GM04503 (cell line): ENCODE measurements at places on chromosomes 13 and 19.

GRCh38 chr19:38583219-38583984 is 34.4 kb downstream of the MAP4K1 start:
- DNase-seq, result no peak

GRCh38 chr13:31950111-31950815 is 81.3 kb upstream of the FRY start:
- no peak for DNase-seq

- DNase-seq, result no peak
Measured at GRCh38 chr13:60134376-60134775, 29.4 kb downstream of the DIAPH3 start.

DNA sequence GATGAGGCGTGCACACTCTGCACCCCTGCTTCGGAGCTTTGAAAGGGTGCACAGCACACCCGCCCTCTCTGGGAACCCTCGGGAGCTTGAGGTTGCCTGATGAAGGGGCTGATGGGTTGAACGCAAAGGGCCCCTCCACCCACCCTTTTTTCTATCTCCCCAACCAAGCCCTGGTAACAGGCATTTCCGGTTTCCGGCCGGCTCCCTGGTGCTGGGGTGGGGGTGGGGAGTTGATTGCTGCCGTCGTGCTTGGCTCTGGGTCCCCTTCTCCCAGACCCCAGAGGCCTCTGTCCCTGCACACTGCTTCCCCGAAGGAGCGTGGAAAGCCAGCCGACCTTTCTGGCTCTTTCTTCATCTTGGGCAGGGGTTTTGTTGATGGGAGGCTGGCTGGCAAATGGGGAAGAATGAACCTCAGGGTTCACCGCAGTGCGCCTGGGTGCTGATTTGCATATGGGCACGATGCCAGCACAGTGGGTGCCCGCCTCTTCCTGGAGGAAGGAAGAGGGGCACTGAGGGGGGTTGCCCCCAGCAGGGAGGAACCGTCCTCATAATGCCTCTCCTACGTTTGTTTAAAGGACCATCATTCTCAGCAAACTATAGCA is 29.1 kb downstream of the VAV1 start:
- no peak for DNase-seq

DNA sequence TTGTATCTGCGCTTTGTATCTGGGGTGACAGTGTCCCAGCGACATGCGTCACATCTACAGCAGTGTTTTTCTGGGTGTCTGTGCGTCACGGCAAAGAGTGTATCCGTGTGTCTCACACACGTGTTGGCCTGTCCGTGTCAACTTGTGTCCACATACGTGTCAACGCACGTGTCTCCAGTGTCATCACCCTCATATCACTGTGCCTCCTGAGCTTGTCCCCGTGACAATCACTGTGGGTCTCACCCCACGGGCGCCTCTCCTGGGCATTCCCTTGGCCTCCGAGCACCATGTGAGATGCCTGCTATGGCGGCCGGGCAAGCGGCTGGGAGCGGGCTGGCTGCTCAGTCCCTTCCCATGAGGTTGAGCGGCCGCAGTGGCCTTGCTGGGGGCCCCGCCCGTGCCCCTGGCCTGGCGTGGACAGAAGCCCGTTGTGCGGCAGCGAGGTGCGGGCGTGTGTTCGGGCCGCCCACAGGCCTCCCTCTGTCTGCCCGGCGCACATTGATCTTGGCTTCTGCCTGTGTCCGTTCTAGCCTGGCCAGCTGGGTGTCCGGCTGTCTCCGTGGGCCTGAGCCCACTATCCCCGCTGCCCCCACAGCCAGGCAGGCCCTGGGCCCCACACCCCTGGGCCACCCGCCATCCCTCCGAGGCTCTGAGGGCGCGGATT is 6.4 kb downstream of the NFIX start:
- no peak for DNase-seq

DNA sequence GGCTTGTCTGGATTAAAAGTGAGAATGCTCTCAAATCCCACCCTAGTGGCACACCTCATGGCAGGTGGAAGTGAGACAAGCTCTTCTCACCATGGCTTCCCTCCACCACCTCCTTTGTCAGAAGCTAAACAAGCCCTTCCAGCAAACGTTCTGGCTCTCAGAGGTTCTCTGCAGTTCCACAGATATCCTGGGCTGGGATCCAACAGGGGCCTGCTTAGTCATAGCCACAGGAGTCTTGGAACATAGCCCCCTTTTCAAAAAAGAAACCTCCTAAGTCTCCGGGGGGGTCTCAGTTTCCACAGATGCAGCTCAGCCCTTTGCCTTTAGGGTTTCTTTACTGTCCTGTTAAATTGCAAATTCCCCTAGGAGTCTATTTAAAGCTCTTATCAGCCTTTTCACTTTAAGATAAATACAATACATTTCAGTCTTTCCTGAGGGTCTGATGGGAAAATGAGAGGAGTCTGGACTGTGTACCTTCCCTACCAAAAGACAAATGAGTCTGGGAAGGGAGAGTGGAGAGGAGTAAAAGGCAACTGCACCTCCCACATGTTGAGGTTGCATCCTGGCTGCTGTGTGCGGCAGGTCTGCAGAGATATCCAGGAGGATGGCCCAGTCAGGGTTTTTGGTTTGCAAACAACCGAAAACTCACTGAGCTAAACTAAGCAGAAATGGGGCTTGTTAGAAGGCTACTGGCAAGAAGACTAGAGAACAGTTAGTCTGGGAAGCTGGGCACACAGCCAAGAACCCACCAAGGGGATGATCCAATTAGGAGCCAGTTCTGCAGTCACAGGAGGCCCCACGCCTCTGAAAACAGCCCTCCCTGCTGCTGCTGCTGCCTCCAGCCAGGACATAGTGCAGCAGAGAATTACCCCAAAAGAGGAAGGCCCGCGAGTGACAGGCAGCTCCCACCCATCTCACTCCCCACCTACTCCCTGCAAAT is 41.4 kb upstream of the SERP2 start:
- DNase-seq, result peak; percentile 24

- no peak for DNase-seq
Measured at GRCh38 chr13:33139780-33140535, 123.7 kb downstream of the KL start.

- DNase-seq, result no peak
Measured at GRCh38 chr19:48896191-48896720, 2.3 kb downstream of the TULP2 start.
